ENCODE measurements at places on chromosomes 13 and 19. TPM values are rescaled to one million over a fixed set of nuclear protein-coding genes. Genes with fewer than 3 reads are reported as not detected.

The TMEM255B gene
- 3.4 TPM for total RNA-seq

The ZNF527 gene
- 6.6 TPM for total RNA-seq

The CD209 gene
- not detected for total RNA-seq

The TMPRSS9 gene
- total RNA-seq, result not detected

Measured in nasal cavity respiratory epithelium epithelial cell of viscerocranial mucosa (primary cell).